ENCODE measurements at places on chromosomes 5 and 9.

DNA sequence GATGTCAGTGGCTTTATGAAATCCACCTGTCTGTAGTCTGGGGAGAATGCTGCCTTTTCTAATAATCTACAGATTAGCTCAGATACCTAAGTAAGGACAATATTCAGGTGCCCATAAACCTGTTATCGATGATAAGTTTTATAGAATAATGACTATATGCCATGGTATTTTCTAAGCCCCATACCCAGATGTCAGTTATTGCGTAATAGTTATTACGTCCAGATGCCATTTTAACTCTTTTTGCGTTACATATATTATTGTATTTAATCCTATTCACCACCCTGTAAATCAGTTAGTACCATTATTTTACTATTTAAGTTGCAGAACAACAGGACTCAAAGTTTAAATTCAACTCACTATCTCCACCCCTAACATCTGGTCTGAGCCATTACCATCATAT, 1343.9 kb upstream of the ACO1 start:
- DNase-seq: no peak

DNA sequence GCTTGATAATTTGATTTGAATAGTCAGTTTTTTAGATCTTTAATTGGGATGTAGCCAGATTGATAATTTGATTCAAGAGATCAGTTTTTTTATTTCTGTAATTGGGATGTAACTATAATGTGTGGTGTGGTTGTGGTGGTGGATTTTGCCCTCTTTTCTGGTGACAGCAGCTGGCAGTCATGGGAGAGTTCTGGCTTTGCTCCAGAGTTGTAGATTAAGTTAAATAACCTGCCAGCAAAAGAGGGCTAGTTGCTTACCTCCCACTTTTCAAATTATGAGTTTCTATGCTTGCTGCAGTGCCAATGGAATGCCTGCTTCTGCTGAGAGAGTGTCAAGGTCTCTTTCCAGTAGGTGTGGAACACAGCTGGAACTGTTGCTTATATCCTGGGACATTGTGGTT, 315.1 kb downstream of the CCDC171 start:
- no peak for DNase-seq

DNA sequence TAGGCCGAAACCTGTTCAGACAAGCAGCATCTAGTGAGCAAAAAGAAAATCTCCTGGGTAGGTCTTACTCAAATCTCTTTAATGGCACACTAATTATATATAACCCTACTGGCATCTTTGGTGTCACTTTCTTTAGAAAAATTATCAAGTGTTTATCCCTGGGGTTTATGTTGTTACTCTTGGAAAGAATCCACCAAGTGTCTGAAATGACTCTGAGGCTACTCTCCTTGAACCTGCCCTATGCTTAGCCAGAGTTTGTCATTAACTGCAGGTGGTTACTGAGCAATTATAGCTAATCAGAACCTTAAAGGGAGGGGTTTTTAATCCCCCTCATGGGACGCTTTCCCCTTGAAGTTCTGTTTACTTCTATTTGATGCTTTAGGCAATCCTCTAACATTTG, 381.9 kb downstream of the PLK2 start:
- no peak for DNase-seq

- DNase-seq: no peak
These were observed 29.0 kb downstream of the ADRB2 start for GRCh38 chr5:148855249-148856008.

GRCh38 chr9:138010861-138011260, 133.3 kb downstream of the CACNA1B start:
- no peak for DNase-seq

GRCh38 chr5:170715141-170715540, 68.4 kb upstream of the GABRP start:
- no peak for DNase-seq

- DNase-seq: no peak
These were observed 365.2 kb downstream of the PDE4D start for GRCh38 chr5:59528202-59528862.

DNA sequence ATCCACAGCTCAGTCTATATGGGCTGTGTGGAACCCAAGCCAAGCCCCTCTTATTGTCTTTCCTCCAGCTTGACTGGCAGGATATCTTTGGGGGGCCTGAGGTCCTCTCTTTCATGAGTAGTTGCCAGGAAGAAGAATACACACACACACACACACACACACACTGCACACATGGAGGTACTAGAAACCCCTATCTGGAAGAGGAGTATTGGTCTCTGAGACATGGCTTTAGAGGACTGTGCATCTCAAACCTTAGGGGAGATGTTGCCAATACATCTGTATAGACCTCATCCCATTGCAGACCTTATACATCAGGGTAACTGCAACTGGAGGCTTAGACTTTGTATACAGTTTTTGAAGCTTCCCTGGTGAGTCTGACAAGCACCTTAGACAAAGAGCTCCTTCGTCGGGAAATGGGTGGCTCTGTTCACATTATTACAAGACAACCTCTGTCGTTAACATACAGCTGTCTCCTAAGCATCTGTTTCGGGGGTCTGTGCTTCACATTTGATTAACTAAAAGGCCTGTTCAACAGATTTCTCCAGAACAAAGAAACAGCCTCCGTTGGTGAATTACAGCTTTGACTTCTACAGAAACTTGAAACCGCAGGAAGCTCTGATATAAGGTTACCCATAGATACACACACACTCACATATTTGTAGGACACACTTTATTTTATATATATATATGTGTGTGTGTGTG, 5.5 kb upstream of the ENTREP1 start:
- no peak for DNase-seq

DNA sequence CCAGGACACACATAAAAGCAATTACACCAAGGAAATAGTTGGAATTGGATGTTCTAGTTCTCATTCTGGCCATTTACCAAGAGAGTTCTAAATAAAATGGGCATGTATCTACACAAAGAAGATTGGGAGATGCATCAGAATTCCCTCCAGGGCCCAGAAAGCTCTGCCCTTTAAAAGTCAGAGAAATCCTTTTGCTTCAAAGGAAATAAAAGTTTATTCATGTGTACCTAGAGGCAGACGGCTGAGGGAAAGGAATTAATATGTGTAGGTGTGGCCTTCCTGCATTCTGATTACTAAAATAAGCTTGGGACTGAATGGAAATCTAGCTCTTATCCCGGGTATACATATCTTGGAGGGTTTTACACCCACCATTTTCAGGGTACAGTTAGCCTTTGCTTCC, 719.4 kb downstream of the SEMA5A start:
- DNase-seq: no peak

DNA sequence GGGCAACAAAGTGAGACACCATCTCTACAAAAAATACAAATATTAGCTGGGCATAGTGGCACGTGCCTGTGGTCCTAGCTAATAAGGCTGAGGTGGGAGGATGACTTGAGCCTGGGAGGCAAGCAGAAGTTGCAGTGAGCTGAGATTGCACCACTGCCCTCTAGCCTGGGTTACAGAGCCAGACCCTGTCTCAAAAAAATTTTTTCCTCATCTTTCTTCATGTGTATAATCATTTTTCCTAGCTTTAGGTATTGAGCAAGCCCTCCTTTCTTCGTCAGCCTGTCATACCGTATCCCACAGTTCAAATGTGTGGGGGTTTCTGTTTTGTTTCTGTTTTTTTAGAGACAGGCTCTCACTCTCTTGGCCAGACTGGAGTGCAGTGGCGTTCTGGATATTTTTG, 41.3 kb downstream of the EHMT1 start:
- DNase-seq: no peak

DNA sequence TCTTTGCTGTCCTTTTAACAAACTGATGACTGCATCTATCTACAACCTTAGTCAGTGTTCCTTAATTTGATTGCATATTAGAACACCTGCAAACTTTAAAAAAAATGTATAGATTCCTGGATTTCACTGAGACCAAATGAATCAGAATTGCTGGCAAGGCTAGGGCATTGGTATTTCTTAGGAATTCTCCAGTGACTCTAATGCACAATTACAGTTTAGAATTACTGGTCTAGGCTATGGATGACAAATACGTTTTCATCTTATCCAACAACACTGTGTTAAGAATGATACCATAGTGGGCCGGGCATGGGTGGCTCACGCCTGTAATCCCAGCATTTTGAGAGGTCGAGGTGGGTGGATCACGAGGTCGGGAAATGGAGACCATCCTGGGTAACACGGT, 545.9 kb upstream of the RIOK2 start:
- DNase-seq: no peak

DNA sequence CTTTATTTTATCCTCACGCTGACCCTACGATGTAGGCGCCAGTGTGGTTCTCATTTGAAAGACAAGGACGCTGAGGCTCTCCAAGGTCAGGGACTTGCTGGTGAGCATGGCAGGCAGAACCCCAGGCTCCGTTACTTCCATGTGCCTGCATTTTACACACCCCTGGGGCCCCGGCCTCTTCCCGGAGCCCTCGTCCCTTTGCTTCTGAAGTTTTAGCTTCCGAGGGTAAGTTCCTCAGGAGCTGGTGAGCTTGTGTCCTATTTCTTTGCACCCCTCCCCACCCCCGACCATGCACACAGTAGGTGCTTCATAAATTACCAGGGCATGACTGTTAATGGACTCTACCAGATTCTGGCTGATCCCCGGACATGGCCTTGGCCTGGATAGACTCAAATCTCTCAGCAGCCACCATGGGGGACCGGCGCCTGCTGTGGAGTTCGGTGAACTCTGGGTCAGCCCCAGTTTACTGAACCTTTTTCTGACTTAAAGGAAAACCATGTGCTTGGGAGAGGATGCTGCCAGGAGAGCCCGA, 59.3 kb upstream of the RNU6ATAC start:
- DNase-seq: no peak

- peak; percentile 23 for DNase-seq
These were observed 170.0 kb downstream of the CACNA1B start for GRCh38 chr9:138047469-138048040.

DNA sequence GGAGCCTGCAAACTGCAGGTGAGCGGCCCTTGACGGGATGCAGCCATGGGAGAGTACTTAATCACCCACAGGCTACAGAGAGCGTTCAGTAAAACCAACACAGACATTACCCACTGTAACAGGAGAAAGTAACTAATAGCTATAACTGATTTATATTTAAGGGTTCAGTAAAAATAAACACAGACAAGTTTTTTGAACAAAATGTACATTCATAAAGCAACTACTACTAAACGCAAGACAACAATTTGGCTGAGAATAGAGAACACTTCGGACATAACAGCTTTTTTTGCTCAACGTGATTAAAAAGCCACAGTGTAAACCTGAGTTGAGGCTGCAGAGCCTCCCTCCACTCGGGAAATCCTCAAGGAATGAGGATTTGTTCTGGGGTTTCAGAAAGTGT, 61.7 kb downstream of the LIFR start:
- DNase-seq: no peak

- no peak for DNase-seq
These were observed 198.7 kb upstream of the HAPLN1 start for GRCh38 chr5:83919071-83920041.

- DNase-seq: no peak
These were observed 20.3 kb downstream of the MFAP3 start for GRCh38 chr5:154059039-154059430.
